RPMI8226 (cell line): ENCODE measurements at places on chromosomes 12 and 14.

DNA sequence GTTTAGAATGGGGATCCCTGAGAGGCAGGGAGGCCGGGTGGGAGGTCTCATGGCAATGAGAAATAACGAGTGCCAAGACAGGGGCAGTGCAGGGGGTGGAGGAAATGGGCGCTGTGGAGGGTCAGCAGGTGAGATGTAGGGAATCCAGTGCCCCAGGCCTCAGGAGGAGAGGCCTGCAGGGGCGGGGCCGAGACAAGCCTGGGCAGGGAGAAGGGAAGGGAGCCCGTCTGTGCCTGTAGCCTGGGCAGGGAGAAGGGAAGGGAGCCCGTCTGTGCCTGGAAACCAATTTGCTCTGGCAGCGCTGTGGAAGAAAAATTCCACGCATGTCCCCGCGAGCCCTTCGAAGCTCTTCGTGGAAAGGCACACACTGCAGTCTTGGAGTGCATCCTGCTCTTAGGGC is 10.6 kb upstream of the NCOR2 start:
- DNase-seq: no peak

DNA sequence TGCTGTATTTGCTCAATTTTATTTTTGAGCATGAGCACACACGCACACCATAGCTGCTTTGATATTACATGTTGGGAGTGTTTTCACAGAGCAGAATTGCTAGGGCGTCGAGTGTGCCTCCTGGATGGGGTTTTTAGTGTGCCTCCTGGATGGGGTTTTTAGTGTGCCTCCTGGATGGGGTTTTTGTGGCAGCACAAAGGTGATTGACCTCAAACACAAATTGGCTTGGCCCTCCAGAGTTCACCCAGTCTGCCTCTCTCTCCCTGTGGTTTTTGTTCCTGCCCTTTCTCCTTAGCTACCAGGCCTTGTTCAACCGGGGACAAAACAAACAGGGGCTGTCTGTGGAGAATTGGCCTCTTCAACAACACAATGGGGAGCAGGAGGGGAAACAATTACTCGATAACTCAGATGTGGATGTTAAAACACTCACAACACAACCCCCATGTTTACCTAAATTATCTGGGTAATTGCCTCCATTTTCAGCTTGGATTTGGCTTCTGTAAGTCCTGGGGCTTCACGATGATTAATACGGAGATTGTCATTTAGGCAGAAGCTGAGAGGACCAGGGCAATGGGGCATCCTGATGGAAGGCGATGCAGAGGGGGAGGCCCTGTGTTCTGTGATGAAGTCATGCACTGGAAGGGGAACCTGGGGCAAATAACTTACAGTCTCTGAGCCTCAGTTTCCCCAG is 26.9 kb downstream of the TBX3 start:
- DNase-seq: no peak

DNA sequence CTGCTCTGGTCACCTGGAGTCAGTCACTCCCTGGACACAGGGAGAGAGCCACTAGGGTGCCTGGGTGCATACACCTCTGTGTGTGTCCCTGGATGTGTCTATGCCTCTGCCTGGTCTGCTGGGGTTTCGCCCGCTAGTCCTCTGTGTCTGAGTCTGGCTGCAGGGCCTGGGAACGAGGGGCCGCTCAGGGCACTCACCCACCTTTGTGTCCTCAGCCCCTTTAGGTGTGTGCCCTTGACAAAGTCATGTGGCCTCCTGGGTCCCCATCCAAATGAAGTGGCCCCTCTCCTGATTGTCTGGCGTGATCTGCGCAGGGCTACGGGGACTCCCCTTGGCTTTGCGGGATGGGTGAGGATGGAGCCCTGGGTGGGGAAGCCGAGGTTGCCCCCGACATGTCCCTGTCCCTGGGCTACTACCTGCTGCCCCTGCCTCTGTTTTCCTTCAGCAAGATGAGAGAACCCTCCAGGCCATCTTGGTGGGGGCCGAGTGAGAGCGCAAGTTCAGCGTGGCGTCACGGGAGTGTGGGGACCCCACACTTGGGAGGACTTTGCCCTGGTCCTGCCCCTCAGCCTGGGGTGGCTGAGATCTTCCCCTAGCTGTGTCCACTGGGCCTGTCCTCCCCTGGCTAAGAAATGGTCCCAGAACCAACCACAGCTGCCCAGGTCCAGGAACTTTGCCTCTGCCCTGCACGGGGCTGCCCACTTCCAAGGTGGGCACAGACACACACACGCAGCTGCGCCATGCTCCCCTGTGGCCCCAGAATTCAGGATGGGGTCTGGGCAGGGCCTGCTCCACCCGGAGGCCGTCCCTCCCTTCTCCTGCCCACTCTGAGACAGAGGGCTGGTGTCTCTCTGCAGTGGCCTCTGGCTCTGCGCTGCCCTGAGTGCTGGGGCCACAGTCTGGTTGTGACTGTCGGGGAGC is 2.7 kb upstream of the AHNAK2 start:
- no peak for DNase-seq

GRCh38 chr14:67962215-67962644 is 142.7 kb downstream of the RAD51B start:
- no peak for DNase-seq

GRCh38 chr14:72780751-72781150 is 113.2 kb downstream of the DPF3 start:
- no peak for DNase-seq

DNA sequence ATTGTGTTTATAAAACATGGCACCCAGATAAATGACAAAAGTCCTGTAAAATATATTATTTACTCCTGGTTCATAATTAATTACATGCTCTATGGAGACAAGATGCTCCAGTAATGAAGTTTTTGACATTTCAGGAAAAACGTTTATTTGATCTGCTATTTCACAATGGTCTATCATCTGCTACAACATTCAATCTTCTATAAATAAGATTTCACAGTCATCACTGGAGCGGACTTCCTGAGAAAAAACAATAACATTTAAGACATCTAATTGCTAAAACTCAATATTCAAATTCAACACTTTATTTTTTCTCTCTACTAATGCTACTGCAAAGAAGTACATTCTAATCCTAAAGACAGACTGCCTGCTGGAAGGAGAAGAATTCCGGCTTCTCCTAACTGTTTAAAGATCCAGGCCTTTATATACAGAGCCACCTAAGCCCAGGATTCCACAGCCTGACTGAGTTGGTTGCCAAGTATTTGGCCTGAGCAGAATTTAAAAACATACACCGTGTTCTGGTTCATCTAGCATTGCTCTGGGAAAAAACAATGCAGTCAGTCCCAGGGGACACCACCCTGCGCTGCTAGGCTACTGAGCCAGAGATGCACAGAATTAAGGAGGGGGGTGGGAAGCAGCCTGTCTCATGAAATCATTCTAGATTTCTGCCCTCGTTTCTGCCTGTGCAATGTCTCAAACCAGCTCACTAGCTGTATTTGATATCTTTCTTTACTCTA is 58.0 kb downstream of the TMTC1 start:
- DNase-seq: no peak

DNA sequence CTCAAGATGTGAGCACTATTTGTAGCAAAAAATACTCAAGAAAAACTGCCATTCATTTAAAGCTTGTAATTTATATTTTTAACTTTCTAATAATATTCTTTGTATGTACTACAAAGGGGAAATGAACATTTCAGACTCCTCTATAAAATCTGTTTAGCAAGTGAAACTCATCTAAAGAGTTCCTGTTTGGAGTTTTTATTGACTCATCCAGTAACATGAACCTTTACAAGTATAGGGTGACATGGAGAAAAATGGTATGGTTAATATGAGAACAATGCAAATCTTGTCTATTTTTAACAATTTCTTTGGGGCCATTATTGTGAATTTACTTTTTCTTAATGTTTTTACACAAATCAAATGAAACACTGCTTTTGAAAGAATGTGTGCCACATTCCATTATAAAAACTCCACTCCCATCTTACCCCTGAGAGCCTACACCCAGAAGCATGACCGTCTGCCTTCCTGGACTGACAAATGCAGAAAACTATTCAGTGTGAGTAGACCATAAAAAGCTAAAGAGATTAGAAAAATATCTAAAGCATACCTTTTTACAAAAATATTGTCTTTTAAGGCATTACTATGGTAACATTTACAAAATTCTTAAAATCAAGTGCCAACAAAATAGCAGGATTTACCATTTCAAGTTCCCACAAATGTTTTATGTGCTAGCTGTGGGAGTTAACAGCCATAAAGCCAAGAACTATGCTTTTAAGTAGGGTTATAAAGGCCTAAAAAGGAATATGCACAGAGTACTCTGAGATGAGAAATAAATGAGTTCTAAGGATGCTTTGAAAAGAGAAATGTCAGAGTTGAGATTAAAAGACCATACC is 144.0 kb downstream of the ADAMTS20 start:
- DNase-seq: no peak

DNA sequence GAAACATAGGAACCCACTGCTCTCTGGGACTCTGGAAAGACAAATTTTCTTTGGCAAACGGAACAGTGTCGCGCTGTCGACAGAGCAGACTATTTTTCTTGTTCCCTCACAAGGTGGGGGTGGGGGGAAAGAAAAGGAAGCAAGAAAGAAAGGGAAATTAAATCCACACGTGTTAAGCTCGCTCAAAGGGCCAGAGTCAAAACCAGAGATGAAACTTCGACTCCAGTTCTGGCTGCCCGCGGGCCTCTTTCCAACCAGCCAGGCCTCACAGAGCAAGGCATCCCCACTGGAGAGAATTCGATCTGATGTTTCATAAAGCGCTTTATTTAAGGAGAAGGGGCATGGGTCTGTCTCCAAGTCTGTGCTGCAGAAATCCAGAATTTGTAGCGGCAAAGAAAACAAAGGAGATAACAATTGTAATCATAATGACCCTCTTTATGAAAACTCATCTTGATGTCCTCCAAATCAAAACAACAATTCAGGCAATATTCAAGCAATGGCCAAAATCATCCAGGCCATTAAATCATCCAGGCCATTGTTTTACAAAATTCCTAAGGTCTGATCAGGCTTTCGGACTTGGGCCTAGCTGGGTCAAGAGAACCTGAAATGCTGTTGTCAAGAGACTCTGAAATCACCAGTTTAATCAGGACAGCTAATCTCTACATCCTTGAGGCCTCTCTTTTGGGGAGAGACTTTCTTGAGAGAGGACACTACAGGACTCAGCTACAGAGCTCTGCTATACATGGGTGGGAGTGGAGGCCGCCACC is 5.3 kb upstream of the TBX5 start:
- DNase-seq: no peak

DNA sequence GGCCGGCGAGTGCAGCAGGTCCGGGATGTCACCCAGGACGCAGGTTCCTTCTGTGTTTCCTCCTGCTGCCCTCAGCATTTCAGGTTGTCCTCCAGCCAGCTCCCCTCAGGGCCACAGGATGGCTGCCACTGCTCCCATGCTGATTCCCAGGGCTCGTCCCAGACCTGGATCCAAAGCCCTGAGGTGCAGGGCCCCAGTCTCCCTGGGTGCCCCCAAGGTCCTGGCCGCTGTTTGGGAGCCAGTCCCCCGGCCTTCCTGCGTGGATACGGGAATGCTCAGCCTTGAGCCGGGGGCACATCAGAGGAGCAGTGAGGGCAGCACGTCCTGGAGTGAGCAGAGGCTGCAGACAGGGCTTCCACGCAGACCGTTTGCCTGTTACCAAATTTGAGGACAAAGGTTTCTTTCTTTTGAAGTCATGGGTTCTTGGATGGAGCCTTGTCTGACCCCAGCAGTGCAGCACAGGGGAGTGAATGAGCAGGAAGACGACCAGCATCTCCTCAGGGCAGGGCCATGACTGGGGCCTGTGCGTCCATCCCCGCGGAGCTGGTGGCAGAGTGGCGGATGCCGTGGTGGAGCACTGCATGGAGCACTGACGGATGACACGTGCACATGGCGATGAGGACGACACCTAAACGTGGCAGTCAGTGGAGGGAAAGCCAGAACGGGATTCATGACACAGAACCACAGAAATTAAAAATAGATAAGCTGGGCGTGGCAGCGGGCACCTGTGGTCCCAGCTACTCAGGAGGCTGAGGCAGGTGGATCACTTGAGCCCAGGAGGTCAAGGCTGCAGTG is 12.5 kb upstream of the CACNA2D4 start:
- no peak for DNase-seq

DNA sequence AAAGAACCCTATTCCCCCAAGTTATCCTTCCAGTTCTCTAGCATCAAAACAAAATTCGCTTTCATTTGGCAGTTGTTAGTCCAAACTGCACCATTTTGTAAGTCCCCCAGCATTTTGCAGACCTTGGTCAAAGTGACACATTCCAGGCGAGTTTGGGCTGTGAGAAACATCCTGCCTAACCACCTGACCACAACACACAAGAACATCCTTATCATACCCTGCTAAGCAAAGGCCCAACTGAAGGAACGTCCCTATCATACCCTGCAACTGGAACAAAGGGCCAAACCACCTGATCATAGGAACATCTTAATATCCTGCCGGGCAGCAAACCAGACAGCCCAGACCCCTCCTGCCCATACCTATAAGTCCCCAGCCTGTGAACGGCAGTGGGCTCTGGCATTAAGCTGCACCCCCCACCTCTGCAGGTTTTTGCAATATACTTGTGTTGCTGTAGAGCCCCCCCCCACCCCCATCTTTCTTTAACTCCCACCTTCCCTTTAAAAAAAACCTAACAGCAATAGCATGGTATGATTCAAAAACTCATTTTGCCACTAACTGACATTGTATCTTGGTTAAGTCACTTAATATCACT is 2.7 kb downstream of the PCNX4 start:
- DNase-seq: no peak

DNA sequence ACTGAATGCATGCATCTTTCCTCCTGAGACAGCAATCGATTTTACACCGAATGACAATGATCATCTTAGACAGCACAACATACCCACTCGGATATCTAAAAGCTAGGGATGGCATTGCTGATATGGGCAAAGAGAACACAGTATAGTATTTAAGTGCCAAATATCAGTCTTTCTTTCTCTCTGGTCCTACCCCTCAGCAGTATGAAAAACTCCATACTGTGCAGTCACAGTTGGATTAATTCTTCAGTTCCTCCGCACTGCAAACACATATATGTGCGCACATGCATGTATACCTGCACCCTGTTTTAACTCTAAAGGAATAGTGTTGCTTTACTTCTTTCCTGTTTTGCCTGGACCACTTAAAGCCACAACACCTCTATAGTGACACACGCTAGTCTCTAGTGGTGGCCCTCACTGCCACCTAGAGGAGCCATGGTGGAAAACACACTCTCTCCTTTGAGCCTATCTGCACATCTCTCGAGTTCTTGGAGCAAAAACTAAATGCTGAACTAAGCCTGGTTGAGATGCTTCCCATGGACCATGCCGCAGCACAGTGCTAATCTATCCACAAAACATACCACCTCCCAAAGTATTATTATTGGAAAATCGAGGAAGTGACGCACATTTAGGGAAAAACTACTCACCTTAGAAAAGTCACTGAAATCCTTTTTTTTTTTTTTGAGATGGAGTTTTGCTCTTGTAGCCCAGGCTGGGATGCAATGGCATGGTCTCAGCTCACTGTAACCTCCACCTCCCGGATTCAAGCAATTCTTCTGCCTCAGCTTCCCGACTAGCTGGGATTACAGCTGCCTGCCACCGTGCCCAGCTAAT is 11.9 kb downstream of the TMEM52B start:
- peak; percentile 63 for DNase-seq

DNA sequence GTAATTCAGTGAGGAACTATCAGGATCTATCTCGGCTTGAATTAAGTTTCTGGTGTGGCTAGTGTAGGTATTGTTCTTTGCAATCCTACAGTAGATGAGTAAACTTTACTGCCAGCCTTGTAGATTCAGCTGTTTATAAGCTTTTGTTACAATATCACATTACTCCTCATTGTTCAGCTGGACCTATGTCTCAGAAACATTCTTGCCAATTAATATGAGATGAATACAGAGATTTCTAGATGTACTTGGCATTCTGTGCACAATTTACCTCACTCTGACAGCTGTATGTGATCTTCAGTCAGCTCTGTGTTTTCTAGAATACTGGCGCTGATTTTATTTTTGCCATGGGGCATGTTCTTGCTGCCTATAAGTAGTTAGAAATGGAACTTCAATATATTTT is 55.7 kb downstream of the METTL25 start:
- no peak for DNase-seq
